ENCODE measurements at places on chromosomes 4 and X. TPM values are rescaled to one million over a fixed set of nuclear protein-coding genes. Genes with fewer than 3 reads are reported as not detected.
A peak's percentile ranks its signal among the peaks of the same experiment; 100 is the strongest.

- peak; percentile 52 for DNase-seq
Measured at GRCh38 chrX:109839694-109840567, 106.9 kb upstream of the ACSL4 start.

DNA sequence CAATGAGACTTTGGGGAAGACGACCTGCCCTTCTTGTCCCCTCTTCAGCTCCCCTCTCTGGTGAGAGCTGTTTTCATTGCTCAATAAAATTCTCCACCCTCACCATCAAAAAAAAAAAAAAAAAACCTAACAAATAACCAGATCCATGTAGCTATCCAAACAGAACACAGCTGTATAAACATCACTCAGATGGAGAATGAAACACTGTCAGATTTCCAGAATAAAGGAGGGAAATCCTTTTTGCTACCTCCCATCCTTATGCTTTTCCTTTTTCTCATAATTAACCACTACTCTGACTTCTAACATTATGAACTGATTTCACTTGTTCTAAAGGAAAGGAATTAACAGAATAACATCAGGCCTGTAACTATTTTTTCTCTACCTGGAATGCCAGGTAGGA lies 155.6 kb downstream of the PPP4R3C start:
- DNase-seq = no peak

DNA sequence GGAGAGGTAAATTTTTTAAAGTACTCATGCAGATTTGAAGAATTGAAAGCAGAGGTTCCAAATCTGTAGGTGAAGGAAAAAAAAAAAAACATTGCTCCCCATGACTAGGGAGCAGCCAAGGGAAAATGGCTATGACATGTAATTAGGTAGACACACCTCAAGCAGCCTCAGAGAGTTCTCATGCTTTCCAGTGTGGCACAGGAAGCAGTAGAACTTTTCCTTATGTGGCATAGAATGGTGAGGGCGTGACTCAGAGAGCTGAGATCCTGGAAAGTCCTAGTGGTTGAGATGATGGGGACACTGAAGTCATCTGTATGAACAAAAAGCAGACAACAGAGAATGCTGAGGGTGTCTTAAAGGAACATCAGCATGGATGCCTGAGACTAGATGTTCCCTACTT lies 148.6 kb upstream of the NWD2 start:
- DNase-seq = no peak

- DNase-seq = no peak
Measured at GRCh38 chrX:103378990-103379389, 2.7 kb downstream of the BEX3 start.

The SMR3B gene
- total RNA-seq = not detected

The RTL3 gene
- not detected for total RNA-seq
